Dorsolateral prefrontal cortex (tissue), 122 donors: ENCODE measurements at places on chromosomes 5 and 9.

DNA sequence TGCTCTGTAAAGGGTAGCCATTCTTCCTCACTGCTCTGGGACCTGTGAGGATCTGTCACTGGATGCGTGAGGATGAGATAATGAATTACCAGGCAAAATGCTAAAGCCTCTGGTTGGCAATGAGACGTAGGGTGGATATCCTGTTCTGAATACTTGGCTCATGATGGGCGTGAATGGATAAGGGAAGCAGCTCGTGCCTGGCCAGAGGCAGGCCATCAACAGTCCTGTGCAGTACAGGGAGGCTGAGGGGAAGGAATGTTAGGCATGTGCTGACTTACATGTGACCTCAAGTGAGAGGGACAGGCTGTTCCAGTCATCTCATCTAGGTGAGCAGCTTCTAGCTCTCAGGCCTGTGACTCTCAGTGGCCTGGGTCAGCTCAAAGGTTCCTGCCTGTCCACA is 172.8 kb downstream of the CARTPT start:
- DNase-seq = no peak

DNA sequence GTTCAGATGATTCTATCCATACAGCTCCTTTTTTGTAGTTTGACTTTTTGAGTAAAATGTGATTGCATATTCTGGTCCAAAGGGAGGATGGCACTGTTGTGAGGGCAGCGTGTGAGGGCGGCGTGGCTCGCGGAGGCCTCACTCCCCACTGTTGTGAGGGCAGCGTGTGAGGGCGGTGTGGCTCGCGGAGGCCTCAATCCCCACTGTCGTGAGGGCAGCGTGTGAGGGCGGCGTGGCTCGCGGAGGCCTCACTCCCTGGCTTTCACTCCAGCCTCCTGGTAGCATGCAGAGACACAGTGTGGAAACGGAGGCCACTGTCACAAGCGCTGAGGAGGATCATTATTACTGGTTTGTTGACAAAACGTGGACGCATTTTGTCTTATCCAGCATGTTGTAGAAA is 79.0 kb downstream of the EHMT1 start:
- DNase-seq = no peak

DNA sequence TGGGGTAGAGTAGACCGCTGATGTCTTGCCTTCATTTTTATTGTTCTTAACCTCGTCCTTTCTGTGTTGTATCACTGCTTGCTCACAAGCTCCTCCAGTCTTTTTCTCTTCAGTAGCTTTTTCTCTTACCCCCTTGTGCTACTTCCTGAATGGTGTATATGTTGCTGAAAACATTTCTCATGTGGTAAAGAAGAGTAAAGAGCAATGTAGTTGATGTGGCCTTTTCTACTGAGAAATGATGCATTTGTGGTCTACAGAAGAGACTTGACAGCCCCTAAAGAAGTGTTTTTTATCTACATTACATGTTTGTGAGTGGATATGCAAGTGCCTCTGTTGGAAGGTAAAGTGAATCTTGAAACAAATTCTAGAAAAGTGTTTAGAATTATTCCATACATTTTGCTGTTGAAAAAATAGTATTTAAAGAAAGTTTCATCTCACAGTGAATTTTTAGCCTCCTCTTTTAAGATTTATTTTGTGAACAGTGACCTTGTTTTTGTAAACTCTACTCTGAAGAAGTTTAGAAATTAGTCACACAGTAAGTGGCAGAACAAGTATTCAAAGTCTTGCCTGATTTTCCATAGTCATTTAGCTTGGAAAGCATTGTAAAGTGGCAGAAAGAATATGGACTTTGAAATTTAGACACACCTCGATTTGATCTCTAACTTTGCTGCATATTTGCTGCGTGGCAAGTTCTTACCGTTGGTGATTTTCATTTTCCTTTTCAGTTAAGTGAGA is 17.4 kb downstream of the CDC42SE2 start:
- no peak for DNase-seq

DNA sequence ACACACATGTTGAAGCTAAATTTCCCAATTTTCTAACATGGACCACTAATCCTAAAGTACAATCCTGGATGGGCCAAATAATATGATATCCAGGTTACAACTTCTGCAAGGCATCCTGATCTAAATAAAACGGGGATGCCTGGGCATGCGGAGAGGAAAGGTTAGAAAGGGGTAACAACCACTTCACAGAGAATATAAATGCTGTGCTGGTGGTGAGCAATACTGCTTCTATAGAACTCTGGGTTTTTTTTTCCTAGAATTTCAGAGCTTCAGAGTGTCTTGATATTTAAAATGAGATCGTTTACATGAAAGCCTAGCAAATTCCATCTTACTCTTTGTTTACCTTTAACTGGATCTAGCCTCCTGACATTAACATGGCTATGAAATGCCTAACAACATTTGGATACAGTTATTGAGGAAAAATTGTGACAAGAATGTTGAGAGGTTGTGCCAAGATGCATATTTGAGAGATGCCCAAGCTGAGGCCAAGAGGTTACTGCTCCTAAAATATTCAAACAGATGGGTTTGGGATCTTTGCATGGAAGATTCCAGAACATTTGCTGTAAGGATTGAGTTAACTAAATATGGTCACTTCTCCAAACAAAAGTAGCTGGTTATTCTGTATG is 22.4 kb downstream of the TNFAIP8 start:
- no peak for DNase-seq

DNA sequence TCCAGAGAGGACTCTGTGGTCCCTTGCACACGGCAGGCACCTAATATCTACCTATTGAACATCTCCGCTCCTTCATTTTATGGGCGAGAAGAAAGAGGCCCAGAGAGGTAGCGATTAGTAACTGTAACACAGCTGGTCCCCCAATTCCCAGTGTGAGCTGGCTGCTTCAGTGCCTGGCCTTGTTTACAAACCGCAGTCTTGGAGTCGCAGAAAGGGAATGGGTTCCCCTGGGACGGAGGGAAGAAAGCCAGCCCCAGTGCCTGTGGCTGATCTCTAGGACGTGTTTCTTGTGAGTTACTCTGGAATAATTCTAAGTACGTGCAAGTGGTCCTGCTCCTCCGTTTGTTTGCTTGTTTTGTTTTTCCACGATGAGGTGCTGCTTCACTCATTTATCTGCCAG is 52.0 kb downstream of the CFAP77 start:
- no peak for DNase-seq

DNA sequence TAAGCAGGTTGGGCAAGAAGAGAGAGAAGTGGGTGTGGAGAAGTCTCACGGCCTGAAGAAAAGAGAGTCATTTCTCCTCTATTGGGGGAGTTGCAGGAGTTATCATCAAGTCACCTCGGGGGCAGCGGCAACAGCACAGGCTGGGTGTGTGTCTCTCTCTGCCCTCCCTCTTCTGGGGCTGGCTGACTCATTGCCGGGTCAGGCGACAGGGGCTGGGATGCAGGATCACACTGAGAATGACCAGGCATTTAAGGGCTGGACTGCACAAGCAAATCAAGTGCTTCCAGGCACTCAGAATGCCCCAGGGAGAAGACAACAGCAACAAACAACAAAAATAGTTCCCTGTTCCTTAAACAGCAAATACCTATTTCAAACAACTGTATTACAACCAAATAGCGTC is 6.3 kb upstream of the EQTN start:
- DNase-seq = no peak

DNA sequence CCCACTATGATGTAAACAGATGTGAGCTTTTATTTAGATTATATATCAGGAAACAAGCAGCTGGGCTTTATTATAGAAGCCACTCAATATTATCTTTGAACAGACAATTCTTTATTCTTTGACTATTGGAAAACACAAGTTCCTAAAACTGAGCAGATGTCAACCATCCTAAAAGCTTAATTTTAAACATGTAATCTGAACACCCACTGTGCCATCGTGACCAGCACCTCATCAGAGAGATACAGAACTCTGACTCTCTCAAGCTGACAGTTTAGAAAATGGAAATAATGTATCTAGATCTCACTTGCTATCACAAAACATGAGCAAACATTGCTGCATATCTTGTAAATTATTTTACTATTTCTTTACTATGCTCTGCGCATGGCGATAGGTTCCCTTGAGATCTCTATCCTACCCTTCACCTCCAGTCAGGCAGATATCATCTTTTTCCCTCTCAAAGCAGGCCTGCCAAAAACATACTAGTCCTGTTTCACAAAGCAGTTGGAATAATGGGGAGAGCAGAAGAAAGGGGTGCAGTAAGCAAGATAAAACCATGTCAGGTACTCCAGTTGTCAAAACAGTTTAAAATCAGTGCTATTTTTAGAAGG is 151.0 kb downstream of the KIAA0825 start:
- DNase-seq = no peak

- no peak for DNase-seq
Measured at GRCh38 chr5:88792144-88792840, 90.7 kb downstream of the MEF2C start.

DNA sequence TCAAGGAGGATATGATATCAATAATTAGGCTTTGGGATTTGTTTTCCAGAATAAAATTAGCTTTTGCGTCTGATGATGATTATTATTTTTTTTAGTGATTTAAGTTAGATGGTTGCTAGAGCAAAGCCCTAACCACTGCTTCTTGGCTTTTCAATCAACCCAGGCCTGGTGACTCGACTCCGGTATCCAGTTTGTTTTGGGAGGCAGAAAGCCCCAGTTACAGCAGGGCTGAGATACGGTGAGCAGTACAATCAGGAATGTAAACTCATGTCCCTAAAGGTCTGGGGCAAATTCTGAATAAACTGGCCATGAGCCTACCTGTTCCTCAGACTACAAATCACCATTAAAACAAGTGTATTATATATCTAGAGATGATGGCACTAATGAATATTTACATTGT is 24.4 kb upstream of the CYFIP2 start:
- no peak for DNase-seq
